ENCODE measurements at places on chromosomes 12 and 14.

- no peak for DNase-seq
Observed at GRCh38 chr14:92459030-92459949, 54.3 kb upstream of the RIN3 start.

GRCh38 chr14:23300687-23301223 is 1.9 kb downstream of the PPP1R3E start:
- no peak for DNase-seq

GRCh38 chr12:22130671-22131070 is 84.7 kb downstream of the CMAS start:
- DNase-seq = no peak

DNA sequence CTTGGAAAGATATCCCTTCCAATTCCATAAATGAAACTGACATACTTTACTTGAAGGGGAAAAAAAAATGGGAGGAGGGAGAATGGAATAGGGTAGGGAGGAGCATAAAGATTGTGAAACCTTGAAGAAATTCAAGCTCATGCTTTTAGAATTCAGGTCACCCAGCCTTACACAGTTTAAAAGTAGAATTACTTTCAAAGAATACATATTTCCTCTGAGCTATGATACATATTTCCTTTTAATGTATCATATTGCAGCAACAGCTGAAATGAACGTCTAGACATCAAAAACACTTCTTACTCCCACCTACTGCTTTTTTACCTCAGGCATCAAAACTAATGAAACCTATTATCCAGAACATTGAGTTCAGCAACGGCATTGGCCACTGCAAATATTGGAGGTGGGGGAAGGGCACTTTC is 156.0 kb downstream of the MED13L start:
- DNase-seq = no peak

DNA sequence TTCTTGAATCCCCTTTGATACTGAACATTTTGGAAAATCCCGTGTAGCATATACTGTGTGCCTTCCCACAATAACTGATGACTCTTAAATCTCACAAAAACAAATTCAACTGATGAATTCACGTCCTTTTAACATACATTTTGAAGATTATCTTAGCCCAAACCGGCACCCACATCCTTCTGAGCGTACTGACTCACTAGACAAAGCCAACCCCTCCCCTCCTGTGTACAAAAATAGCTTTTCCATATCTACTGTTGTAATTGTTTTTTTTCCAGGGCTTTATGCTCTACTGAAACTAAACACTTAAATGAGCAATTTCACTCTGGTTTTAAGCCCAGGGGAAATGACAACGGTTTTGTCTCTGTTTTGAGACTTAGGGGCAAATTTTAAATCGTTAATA is 109.4 kb upstream of the ATF7IP start:
- DNase-seq = no peak

- DNase-seq = no peak
Observed at GRCh38 chr12:32139064-32139421, 32.4 kb downstream of the BICD1 start.

- DNase-seq = no peak
Observed at GRCh38 chr14:105363847-105364708, 34.3 kb upstream of the TEX22 start.

DNA sequence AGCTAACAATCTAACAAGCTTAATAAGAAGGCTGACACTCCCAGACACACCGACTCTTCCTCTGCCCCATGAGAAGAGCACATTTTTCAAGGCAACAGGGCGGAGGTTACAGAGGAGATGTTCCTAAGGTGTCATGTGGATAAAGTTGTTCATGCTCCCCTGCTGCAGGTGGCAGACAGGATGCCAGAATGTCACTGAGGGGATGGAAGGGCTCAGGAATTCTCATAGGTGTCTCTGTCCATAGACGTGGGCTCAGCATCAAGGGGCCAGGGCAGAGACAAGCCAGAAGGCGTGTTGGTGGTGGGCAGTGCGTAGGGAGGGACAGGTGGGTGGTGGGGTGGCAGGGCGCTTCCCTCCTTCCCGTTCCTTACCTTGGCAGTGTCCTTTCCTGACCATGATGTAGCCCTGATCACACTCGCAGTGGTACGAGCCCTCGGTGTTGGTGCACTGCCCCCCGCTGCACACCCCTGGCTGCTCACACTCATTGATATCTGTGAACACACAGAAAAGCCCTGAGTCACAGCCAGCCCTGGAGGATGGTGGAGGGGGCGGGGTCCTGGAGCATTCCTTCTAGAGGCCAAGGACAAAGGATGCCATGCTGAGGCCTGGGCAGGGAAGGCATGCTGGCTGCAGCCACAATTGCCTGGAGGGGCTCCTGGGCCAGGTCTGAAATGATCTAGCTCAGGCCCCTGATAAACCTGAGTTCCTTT is 23.0 kb downstream of the ISCA2 start:
- no peak for DNase-seq

- no peak for DNase-seq
Observed at GRCh38 chr12:24121911-24122310, 172.4 kb upstream of the SOX5 start.

GRCh38 chr12:12091977-12092663 is 21.4 kb downstream of the BCL2L14 start:
- DNase-seq = no peak

DNA sequence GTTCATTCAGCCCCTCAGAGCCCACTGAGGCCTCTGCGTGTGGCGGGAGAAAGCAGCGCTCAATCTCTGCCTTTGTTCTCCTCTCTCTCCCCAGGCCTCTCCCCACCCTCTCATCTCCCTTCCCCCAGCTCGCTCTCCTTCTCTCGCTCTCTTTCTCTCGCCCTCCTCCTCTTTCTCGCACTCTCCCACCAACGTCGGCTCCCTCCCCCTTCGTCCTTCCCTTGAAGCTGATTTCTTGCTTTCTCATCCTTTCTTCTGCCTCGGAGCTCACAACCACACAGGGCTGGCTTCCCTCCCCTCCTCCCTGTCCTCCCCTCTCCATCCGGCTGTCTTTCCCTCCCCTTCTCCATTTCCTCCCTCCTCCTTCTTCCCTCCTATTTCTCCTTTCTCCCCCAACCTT is 96.4 kb downstream of the LRRC74A start:
- no peak for DNase-seq

DNA sequence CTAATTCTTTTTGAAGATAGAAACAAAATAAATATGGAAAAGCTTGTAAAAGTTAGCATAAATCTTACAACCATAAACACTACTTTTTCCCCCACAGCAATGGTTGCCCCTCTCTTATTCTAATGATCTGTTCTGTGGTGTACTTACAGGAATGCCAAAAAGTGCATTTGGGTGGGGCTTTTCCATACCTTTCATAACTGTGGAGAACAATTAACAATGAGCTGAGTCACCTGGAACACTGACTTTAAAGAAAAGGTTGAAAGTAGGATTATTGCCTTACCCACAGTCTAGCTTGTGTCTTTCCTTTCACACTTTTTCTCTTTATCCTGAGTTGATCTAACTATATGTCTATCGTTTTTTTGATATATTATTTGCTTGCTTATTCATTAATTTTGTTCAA is 86.9 kb downstream of the TPH2 start:
- no peak for DNase-seq

DNA sequence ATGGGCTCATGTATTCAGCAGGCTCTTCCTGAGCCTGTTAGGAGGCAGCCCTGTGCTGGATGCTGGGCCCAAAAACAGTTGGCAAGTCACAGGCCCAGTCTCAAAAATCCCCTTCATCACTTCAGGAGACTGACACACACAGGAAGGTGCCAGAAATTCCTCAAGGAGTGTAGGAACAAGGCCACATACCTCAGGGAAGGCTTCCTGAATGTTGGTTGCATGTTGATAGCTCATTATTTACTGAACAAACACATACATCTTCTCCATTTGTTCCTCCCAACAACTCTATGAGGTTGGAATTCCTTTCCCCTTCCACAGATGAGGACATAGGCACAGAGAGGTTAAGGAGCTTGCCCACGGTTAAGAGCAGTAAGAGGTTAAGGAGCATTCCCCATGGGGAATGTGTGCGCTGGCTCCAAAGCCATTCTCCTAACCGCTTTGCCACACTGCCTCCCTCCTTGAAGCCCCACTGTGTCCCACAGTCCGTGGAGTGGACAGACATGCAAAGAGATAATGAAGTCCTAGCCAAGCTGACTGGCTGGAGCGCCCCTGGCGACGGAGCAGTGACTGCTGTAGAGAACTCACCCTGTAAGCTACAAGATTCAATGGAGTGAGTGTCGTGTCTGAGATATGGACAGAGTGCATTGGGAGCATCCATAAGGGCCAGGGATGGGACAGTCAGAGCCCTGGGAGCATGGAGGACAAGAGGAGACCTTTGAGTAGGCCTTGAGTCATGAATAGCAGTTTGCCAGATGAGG is 3.3 kb downstream of the HHIPL1 start:
- no peak for DNase-seq

- DNase-seq = no peak
Observed at GRCh38 chr12:106885026-106885425, 70.7 kb upstream of the TMEM263 start.

- no peak for DNase-seq
Observed at GRCh38 chr14:101223561-101224162, 320.1 kb upstream of the RTL1 start.

DNA sequence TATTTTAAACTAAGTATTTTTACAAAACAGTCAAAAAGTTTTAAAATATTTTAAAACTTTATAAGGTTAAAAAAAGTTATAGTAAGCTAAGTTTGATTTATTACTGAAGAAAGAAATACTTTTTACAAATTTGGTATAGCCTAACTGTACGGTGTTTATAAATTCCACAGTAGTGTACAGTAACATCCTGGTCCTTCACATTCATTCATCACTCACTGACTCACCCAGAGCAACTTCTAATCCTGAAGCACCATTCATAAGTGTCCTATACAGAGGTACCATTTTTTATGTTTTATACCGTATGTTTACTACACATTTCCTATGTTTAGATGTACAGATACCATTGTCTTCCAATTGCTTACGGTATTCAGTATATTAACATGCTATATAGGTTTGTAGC is 170.0 kb downstream of the KLHL28 start:
- no peak for DNase-seq

- peak; percentile 10 for DNase-seq
Observed at GRCh38 chr12:85029456-85029855, 6.6 kb downstream of the TSPAN19 start.

- DNase-seq = no peak
Observed at GRCh38 chr14:67778792-67779191, 37.6 kb downstream of the ZFYVE26 start.

DNA sequence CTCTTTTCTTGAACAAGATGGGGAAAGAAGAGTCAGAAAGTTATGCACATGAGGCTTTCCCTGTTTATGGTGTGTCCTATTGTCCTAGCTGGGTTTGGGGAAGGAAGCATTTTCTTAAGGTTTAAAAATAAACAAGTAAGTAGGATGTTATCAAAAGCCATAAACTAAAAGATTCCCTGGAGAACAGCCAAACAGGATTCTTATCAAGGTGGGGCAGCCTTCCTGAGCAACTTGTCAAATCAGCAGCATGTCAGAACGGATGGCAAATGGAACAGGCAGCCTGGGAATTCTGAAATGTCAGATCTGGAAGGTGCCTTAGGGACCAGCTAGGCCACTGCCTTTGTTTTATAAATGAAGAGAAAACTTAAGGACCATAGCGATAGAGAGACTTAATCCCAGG is 152.2 kb upstream of the RGS6 start:
- no peak for DNase-seq

- no peak for DNase-seq
Observed at GRCh38 chr12:127393896-127394295, 873.1 kb upstream of the TMEM132C start.

GRCh38 chr14:31943861-31944255 is 133.2 kb upstream of the ARHGAP5 start:
- DNase-seq = no peak

- no peak for DNase-seq
Observed at GRCh38 chr12:83559650-83560049, 872.9 kb downstream of the TMTC2 start.

DNA sequence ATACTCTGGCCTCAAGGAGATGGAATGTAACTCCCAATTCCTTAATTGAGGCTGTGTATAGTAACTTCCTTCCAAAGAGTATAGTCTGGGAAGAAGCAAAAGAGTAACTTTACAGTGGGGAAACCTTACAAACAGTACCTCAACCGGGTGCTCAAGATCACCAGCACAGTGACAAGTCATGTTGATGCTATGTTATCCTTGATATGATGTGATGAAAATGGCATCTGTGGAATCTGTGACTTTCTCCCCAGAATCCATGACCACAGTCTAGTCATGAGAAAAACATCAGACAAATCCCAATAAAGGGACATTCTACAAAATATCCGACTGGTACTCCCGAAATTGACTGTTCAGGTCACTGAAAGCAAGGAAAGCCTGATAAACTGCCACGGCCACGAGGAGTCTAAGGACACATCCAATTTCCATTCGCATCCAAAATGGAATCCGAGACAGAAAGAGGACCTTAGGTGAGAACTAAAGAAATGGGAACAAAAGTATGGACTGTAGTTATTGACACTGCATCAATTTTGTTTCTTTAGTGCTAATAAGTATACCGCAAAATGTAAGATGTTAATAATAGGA is 97.3 kb upstream of the FRMD6 start:
- DNase-seq = no peak

DNA sequence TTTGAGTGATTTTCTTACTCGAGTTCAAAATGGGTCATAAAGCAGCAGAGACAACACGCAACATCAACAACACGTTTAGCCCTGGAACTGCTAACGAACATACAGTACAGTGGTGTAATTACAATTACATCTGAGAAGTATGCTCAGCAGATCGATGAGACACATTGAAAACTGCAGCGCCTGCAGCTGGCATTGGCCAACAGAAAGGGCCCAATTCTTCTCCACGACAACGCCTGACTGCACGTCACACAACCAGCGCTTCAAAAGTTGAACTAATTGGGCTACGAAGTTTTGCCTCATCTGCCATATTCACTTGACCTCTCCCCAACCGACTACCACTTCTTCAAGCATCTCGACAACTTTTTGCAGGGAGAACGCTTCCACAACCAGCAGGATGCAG is 145.6 kb downstream of the SCARB1 start:
- DNase-seq = no peak

DNA sequence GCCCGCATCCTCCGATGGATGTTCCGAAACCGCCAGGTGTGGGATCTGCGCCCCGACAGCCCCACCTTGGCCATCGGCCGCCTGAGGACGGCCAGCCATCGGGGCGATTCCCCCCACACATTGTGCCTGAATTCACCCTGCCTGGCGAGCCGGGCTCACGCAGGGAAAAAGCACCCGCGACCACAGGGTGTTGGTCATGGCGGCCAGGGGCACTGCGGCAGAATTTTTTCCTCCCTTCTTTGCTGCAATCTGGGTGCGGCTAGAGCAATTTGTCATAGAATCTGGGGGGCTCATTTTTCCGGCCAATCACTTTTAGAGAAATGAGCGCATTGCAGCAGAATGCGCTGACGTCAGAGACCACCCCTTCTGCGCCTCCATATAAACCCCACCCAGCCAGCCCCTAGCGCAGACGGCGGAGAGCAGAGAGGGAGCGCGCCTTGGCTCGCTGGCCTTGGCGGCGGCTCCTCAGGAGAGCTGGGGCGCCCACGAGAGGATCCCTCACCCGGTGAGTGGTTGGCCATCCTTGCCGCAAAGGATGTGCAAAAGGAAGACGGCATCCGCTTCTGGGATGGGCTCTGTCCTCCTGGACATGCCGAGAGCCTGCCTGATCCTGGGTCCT is at the start of gene MEG3:
TSS of gene MEG3 (plus strand) at position 406 of the 619 bp plus-strand sequence.
- no peak for DNase-seq

GRCh38 chr12:110253176-110253575 is 27.9 kb upstream of the ATP2A2 start:
- DNase-seq = no peak
